ENCODE measurements at places on chromosomes 3 and 15.

DNA sequence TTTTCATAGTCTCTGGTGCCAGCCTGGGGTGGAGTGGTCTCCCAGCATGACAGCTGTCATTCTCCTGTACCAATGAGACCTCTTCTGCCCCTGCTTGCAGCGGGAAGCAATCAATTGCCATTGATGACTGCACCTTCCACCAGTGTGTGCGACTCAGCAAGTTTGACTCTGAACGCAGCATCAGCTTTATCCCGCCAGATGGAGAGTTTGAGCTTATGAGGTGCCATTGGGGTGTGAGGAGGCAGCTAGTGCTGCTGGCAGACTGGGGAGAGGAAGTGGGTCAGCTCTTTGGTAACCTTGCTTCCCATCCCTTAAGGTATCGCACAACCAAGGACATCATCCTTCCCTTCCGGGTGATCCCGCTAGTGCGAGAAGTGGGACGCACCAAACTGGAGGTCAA, 4.4 kb upstream of the ABCF3 start:
- DNase-seq: no peak

DNA sequence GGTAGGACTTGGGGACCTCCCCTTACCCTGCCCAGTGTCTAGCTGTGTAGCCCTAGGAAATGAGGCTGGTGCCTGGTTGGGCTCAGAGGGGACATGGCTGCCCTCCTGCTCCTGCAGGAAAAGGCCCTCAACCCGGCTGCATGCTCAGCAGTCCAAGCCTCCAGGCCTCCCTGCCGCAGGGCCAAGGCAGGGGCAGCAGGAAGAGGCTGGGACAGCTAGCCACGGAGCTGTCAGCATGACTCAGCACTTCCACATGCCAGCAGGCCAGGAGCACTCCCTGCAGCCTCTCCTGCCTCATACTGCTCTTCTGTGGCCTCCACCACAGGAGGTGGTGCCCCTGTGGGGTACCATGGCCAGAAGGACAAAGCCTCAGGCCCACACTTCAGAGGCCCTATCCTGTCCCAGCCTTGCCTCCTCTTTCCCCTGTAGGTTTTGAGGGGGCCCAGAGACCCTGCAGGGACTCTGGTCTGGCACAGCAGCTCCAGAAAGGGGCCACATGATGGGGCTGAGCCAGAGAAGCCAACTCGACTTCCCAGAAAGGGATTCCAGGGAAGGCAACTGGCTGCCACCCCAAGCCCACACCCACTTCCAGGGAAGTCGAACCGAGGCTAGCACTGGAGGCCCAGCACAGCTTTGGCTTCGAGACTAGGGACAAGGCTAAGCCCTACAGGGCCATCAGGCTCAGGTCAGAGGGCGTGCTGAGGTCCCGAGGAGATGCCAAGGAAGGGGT, 19.5 kb downstream of the TKT start:
- DNase-seq: no peak

- no peak for DNase-seq
Measured at GRCh38 chr15:53982876-53983275, 4.6 kb downstream of the UNC13C start.

DNA sequence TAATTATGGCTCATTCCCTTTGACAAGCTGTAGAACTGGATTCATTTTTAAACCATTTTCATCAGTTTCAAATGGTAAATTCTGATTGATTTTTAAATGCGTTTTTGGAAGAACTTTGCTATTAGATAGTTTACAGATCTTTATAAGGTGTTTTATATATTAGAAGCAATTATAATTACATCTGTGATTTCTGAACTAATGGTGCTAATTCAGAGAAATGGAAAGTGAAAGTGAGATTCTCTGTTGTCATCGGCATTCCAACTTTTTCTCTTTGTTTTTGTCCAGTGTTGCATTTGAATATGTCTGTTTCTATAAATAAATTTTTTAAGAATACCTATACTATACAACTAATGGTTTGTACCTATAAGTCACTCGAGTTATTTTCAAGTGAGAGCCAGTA, 62.7 kb downstream of the PXYLP1 start:
- no peak for DNase-seq

GRCh38 chr15:67152429-67152828, 87.0 kb downstream of the SMAD3 start:
- no peak for DNase-seq

DNA sequence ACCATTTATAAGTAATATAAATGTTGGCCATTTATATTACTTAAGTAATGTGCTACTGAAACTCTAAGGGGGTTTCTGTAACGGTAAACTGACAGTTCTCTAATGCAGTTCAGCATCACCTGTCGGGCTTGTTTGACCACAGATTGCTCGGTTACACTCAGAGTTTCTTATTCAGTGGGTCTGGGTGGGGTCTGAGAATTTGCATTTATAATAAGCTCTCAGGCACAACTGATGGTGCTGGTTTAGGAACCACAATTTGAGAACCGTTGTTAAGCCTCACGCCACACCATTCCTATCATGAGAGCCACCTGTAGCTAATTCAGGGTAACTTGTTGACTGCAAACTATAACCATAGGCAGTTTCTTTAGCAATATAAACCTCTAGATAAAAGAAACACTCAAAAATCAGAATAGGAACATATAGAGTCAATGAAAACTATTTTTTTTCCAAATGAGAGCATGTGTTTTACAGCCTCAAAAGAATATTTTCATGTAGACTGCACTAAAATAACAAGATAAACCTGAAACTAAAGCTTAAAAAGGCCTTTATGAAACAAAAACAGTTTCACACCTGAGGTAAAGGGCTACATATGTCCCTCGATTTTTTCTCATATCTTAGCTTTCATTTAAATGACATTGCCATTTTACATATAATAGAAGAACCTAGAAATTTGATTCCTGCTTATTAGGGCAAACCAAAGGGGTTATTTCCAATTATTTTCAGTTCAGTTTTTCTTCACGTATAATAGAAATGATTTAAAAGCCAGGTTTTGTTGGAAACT, 604.8 kb downstream of the UNC13C start:
- no peak for DNase-seq

DNA sequence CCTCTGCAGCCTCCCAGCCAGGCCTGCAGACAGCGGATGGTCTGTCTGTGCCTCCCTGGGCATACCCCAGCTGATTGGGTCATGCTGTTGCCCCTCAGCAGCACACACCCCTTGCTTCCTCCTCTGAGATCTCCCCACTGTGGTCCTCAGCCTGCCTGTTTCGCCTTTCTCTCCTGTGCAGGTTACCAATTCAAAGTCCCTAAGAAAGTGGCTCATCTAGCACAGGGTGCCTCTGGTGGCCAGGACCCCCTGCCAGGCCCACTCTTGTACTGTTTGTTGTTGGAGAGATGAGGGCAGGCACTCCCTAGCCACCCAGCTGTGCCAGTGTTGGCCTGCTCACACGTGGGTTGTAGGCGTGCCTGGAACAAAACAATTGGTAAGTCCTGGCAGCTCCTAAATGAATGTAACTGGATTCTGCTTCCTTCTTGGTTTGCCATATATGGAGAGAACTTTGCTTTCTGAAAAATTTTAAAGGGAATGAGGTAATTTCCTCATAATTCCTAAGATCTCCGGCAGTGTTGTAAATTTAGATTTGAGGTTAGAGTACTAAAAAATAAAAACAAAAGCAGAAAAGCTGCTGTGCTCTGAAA, 213.2 kb upstream of the IL12A start:
- no peak for DNase-seq

DNA sequence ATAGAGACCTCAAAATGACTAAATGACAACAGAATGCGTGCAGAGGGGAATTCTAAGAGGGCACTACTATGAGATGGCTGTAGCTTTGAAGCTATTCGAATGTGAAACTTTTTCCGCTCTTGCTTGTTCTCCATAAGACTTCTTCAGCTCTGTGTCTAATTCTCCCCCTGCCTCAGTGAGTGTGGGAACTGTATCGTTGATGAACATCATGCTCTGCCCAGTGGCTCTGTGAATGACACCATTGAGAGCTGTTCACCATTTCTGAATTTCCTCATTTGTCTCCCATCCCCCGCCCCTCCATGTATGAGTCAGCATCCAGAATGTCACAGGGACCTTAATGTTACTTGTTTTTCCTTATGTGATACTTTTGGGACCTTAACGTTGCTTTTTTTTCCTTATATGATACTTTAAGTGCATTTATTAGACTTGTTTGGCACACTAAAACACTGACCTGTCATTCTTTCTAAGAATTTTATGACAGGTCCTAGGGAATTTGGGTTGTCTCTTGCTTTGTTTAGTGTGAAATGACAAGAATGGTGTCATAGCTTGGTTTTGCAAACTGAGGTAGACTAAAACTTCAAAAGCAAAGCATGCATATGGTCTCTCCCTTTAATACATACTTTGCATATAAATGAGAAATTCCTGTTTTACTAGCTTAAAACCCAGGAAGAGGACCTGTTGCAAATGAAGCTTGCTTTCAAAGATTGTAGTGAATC, 99.6 kb downstream of the FNDC3B start:
- no peak for DNase-seq

All from stimulated activated CD8-positive, alpha-beta memory T cell treated with anti-CD3 and anti-CD28 coated beads, Interleukin-2, amount 100 ng/mL, for 1 hour (primary cell).